ENCODE measurements at places on chromosomes 13 and 19.
A peak's percentile ranks its signal among the peaks of the same experiment; 100 is the strongest.

- DNase-seq = no peak
Observed at GRCh38 chr13:85993567-85993966, 194.3 kb upstream of the SLITRK6 start.

- DNase-seq = no peak
Observed at GRCh38 chr19:51978882-51979281, 7.8 kb downstream of the ZNF350 start.

- DNase-seq = no peak
Observed at GRCh38 chr19:35073941-35074340, 32.4 kb downstream of the HPN start.

- no peak for DNase-seq
Observed at GRCh38 chr19:2207008-2207407, 29.1 kb downstream of the PLEKHJ1 start.

- no peak for DNase-seq
Observed at GRCh38 chr13:92038905-92039304, 640.5 kb downstream of the GPC5 start.

DNA sequence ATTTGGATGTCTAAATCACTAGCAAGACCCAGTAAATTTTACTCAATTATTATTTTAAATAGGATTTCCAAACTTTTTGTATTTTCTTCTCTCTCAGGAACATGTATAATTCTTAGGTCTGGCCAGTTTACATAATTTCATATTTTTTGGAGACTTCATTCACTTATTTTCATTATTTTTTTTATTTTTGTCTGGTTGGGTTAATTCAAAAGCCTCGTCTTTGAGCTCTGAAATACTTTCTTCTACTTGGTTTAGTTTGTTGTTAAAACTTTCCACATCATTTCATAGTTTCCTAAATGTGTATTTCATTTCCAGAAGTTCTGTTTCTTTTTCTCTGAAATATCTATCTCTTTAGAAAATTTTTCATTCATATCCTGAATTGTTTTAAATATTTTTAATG, 322.9 kb upstream of the SPRY2 start:
- no peak for DNase-seq

GRCh38 chr13:109760402-109760801, 26.0 kb downstream of the IRS2 start:
- no peak for DNase-seq

DNA sequence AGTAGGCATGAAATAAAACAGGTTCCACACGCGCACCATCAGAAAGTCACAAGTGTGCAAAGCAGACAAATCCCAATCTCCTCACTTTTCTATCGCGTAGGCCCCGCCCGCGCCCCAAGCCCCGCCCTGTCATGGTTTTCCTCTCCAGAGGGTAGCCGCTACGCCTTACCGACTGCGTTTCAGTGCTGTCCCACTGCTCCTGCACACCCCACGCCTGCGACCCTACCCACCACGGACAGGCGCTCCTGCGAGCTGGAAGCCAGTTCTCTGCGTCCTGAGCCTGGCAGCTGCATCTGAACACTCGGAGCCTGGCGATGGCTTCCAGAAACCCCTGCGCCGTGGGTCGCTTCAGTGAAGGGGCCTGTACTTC, 379 bp upstream of the ZNF470 start:
- DNase-seq = no peak

- DNase-seq = no peak
Observed at GRCh38 chr13:109785141-109785891, 1.1 kb downstream of the IRS2 start.

GRCh38 chr13:59012731-59013130, 1151.0 kb downstream of the DIAPH3 start:
- DNase-seq = no peak

- no peak for DNase-seq
Observed at GRCh38 chr13:25170554-25171111, 1.5 kb downstream of the AMER2 start.

DNA sequence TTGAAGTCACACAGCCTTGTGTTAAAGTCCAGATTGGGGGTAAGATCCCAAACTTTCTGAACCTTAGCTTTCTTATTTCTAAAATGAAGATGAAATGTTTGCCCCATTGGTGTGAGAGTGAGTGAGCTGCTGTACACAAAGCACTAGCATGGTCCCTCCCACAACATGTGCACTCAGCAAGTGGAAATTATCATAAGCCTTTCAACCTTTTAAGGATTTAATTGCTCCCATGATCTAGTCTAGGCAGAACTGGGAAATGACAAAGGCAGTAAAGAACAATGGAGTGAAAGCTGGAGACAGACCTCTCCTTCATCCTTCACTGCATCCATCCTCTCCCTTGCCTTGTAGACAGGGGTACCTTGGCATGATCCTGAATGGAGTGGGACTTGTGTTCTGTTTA, 76.0 kb upstream of the GPR12 start:
- no peak for DNase-seq

DNA sequence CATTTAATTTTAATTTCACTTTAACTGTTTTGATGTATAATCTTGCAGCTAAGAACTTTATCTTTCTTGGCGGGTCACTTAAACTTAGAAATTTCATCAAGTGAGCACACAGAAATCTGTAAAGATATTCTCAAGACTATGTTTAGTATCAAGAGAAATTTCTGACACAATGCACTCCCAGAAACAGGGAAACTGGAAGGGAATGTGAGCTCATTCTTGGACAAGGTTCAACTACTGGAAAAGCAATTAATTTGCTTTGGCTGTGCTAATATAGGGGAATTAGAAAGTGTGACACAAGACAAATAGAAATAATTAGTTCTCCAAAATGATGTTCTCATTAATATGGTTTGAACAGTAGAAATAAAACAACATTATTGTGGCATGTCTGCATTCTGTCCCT, 402.3 kb downstream of the DACH1 start:
- no peak for DNase-seq

GRCh38 chr13:39684531-39685137, 29.2 kb downstream of the COG6 start:
- DNase-seq = no peak

DNA sequence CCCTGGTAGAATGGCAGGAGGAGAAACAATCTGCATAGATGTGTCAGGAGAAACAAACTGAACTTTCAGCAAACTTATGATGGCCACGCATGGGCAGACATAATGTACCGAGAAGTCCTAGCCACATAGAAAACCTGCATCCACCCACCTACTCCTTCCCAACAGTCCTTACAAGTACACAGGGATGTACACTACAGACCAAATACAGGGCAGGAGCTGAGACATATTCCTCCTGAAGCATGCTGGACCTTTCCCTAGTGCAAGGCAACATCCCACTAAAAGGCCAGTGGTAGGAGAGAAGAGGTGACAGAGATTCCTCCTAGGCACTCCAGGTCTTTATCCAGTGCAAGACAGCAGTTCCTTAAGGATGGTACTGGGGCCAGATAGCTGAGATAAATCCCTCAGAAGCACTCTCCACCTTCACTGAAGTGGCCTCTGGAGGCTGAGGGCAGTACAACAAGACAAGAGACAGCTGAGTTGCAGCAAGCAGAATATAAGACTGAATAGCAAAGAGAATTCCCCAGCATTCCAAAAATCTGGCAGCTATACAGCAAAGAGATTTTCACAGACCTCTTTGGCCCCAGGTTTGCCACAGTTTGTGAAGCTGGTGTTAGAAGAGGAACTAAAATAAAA, 18.3 kb downstream of the VWA8 start:
- DNase-seq = no peak

- DNase-seq = peak; percentile 47
Observed at GRCh38 chr19:12872941-12873890, 8.0 kb downstream of the DNASE2 start.

DNA sequence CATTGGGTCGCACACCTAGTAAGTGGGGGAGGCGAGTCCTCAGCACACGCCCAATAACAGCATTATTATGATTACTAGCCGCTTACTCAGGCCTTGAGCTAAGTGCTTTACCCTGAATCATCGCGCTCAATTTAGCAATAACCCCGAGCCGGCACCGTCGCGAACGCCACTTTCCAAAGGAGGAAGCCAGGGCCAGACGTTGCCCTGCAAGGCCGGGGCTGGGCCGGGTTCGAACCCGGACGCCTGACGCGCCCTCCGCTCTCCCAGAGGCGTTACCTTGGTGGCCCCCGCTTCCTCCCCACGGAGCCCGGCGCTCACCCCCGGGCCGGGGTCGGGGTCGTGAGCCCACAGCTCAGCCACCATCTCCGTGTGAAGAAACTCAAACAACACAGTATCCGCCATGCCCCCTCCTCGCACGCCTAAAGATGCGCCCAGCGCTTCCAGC, at the start of gene TRAPPC6A:
Gene TRAPPC6A (minus strand): TSS at position 421 of the 445 bp plus-strand sequence. CDS start 19 bp downstream, at position 402.
- no peak for DNase-seq

- no peak for DNase-seq
Observed at GRCh38 chr19:55241143-55241934, 12.8 kb upstream of the TMEM86B start.

DNA sequence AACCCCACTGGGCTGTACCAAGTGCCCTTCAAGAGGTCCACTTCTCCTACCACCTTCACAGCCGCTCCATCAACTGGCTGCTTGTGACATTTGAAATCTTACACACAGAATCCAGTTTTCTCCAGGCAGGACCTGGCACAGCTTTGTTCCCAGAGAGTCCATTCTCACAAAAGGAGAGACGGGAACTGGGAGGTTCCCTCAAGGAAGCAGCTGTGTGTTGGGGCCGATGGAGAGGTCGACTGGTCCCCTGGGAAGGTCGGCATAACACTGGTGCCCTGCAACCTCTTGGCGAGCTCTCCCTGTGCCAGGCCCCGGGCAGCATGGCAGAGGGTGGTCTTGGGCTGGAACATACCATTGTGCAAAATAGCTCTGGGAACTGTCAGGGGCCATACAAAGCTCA, 21.5 kb downstream of the ELL start:
- DNase-seq = no peak

- DNase-seq = no peak
Observed at GRCh38 chr19:3001235-3001800, 24.0 kb downstream of the TLE6 start.

DNA sequence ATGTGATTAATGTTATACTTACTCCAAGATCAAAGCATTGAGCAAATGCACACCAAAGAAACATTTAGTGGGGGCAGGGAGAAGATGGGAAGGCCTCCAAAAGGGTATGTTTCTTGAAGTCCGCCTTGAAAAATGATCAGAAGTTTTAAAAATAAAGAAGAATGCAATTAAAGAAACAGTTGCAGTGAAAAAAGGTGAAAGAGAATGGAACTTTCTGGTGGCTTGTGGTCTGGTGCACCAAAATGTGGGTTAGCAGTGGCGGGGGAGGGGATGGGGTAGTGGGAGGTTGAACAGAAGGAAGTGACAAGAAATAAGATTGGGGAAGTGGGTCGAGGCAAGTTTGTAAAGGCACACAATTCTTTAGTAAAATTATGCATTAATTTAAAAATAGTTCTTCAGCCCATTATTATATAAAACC, 2.5 kb downstream of the LCP1 start:
- no peak for DNase-seq

DNA sequence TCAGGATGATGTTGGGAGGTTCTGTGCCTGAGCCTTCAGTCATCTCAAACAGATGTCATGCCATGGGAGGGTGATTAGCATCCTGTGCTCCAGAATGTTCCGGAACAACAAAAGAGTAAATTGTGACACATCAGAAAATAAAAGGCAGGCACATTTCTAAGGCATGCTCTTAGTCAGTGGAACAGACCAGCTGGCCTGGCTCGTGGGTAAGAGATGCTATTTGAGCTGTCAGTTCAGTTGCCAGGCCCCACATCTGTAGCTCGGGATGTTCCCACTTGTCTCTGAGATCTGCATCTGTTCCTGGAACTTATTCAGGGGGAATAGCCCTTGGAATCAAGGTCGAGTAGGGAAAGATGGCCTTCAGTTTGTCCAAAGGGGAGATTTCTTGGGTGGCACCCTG, 26.0 kb downstream of the OLFM4 start:
- DNase-seq = no peak

DNA sequence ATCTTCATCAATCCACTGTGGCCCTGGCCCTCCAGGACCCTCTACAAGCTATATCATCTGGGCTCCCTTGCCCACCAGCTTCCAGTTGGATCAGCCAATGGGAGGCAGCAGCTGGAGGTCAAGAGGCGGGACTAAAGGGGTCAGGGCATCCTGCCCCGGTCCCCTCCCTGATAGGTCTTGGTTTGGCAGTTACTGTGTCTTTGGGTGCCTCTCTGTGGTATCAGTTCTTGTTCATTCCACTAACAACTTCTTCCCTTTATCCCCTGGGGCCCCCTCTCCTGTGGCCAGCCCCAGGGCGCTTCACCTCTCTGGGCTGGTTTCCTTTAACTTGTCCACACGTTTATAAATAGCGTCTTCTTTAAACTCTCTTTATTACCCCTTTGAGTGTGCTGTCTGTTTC, 83.6 kb downstream of the DCT start:
- no peak for DNase-seq

DNA sequence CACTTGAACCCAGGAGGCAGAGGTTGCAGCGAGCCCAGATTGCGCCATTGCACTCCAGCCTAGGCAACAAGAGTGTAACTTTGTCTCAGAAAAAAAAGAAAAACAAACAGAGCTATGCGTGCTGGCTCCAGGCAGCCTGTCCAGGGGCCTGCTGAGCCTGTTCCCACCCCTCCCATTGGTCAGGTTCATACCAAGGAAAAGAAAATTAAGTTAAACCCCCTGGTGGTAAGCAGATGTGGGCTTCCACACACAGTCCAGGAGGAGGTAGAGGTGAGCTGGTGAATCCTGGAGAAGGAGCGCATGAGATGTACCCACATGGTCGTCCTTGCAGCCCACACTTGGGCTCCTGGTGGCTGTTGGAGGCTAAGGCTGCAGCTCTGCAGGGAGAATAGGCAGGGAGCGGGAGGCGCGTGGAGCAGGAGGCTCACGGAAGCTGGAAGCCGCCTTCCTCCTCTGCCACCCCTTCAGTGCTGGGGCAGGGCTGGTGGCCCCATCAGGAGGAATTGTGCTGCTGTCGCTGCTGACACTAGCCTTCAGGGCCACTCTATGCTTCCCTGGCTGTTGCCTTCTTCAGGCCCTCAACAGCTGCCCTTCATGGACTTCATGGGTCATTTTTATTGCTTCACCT, 10.5 kb upstream of the CHAMP1 start:
- DNase-seq = no peak

DNA sequence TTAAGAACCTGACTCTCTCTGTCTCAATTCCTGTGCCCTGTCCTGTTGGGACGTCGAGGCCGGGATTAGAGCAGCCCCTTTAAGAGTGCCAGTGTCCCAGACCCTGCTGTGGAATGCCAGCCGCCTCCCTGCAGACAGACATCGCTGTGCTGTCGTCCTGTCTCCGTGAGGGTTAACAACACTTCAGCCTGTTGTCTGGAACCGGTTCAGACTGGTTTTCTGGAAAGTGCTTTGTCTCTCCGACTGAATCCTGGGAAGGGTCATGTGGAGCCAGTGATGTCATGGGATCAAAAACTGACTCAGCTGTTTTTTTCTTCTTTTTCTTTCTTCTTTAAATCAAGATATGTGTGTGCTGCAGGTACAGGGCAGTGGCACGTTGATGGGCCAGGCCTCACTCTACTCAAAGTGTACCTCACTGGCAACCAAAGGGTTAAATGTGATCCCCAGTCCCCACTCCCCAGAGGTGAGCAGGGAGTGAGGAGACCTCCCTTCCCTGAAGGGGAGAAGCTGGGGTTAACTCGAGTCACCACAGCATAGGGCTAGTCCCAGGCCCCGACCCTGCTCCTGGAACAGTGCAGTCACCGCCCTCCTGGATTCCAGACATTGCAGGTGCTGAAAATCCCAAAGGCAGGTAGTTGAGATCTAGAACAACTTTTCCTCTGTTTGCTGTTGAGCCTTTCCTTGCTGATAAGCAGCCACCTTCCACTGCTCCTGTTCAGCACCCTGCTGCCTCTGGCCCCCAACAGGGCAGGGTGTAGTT, 50.8 kb downstream of the TSSK6 start:
- DNase-seq = peak; percentile 55

- no peak for DNase-seq
Observed at GRCh38 chr19:48506138-48506733, 5.4 kb downstream of the LMTK3 start.

GRCh38 chr19:58328999-58329398, 2.2 kb downstream of the ZSCAN22 start:
- DNase-seq = no peak

- DNase-seq = peak; percentile 31
Observed at GRCh38 chr13:51122868-51123566, 11.9 kb upstream of the C13orf42 start.
